ENCODE measurements at places on chromosomes 6 and 20.
A peak's percentile ranks its signal among the peaks of the same experiment; 100 is the strongest.

DNA sequence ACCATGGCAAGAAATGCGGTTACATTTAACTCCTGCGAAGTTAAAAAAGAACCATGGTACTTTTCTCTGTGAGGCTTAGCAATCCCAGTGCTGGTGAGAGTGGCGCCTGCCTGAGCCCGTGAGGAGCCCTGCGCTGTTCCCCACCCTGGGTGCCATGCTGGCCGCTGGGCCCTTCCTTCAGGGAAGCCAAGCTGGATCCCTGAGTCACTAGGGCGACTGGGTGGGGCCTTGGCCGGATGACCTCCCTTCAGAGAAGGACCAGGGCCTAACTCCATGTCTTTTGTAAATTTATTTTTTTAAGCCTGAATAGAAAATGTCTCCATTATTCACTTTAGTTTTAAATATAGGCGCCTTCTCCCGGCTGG is 209.1 kb downstream of the ERMARD start:
- peak; percentile 22 for DNase-seq

GRCh38 chr6:96058082-96058481 is 42.3 kb downstream of the FUT9 start:
- no peak for DNase-seq

GRCh38 chr6:36436466-36436865 is 6.2 kb downstream of the PXT1 start:
- DNase-seq: no peak

GRCh38 chr6:43679057-43679456 is 8.5 kb downstream of the MRPS18A start:
- DNase-seq: no peak

- no peak for DNase-seq
These were observed 12.3 kb downstream of the DYNLT2 start for GRCh38 chr6:169738976-169739529.

GRCh38 chr6:30962716-30963115 is 20.8 kb upstream of the MUC21 start:
- DNase-seq: no peak

GRCh38 chr20:62232770-62233645 is 5.3 kb upstream of the OSBPL2 start:
- DNase-seq: no peak

GRCh38 chr20:47306755-47307370 is 49.6 kb downstream of the ZMYND8 start:
- DNase-seq: no peak

DNA sequence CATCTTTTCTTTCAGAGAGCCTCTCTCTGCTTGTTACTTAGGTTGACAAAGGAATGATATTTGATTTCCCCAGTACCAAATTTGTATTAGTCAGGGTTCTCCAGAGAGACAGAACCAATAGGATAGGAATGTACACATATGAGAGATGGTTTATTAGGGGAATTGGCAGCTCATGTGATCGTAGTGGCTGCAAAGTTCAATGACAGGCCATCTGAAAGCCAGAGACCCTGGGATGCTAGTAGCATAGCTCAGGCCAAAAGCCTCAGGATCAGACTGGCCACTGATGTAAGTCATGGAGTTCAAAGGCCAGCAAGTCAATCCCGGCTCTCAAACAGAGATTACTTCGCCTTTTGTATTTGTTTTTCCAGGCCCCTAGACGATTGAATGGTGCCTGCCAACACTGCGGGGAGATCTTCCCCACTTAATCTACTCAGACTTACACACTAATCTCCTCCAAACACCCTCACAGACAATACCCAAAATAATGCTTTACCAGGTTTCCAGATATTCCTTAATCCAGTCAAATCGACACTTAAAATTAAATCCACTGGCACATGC is 215.5 kb downstream of the ALDH8A1 start:
- no peak for DNase-seq

GRCh38 chr20:59101961-59102360 is 59.4 kb upstream of the PRELID3B start:
- no peak for DNase-seq

DNA sequence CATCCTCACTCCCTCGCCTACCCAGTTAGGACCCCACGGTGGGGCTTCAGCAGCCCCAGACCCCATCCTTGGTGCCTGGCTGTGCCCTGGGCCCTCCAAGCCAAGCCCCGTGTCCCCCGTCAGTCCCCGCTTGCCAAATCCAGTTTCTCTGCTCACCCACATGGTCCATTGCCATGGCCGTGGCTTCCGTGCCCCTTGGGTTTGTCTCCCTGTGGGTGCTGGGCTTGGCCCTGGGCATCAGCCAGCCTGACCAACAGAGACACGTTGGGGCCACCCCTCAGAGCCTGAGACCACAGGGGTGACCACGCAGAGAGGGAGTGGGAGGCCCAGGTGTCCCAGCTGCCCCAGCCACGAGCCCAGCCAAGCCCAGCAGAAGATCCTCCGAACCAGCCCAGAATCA is 7.7 kb downstream of the SS18L1 start:
- no peak for DNase-seq

- no peak for DNase-seq
These were observed 18.2 kb upstream of the SASH1 start for GRCh38 chr6:148324297-148324985.

- DNase-seq: no peak
These were observed 118.4 kb upstream of the LAMP5 start for GRCh38 chr20:9395971-9396370.

DNA sequence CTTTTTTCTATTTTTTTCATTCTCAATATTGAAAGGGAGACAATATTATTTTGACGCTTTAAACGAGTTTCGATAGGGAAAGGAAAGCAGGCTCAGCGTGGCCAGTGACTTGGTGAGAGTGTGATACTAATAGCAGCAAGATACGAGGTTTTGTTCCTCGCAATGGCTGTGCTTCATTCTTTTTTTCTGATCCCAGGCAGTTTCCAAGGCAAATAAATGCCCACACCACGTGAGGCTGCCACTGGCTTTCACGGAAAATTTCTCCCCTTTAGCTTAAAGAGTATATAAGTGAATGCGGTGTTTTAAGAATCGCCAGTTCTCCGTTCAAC is 196.4 kb upstream of the ZNF184 start:
- no peak for DNase-seq

DNA sequence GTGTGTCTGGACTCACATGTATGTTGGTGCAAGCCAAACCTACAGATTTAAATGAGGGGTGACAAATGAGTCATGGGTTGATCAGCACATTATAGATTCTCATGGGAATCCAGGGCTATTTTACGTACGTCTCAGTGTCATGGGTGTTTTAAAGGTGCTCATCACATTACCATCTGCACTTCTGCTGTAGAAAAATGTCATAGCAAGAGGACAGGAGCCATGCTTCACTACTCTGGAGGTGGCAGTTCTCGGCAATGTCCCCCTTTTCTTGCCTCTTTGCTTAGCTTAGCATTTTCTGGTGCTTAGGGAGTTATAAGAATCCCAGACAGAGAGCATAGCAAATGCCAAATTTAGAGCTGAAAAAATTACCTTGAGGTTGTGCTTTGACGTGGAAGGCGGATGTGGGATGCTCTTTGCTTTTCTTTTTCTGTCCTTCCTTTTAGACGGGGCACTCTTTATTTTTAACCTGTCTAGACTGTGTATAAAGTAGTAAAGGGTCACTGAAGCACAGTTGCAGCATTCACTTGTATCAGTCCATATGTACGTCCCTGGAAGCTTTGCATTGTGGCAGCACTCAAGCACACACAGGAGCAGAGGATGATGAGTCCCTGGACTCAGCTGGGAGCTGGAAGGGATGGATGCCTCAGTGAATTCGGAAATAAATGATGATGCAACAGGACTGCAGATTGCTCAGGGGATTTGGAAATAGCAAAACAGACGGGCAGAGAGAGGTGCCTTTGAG is 139.7 kb downstream of the SYNDIG1 start:
- DNase-seq: no peak

DNA sequence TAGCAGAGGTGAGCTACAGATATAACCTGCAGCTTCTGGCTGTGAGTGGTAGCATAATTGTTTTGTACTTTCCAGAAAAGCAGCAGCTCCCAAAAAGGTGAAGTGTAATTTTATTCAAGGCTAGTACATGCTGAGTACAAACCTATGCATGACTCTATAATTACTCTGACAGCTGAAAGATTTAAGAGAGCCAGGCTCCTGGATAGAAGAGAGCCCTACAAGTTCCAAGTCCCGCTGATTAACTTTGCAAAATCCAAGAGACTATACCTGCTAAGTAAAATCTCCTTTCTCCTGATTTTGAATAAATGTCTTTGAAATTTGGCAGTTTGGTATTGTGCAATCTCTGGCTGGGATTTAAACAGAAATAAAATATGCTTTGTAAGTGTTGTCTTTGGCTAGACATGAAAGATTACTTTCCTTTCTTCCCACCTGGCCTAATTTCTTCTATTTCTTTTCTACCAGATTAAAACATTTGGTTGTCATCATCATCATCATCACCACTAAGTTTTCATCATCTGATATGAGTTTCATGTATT is 79.5 kb downstream of the CTNNBL1 start:
- no peak for DNase-seq

DNA sequence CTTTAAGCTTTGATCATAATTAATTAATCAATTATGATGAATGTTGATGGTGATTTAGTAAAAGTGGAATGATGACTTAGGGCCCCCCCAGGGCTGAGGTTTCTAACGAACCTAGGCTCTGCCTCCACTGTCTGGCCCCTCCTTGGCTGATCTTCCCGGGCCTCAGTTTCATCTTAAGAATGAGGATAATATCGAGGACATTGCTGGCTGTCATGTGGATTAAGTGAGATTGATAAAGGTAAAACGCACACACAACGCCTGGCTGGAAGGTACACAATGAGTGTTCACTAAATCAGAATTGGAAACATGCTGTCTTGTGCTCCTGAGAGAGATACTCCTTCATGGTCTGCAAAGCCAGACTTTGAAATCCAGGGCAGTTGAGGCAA is 5.3 kb upstream of the SULF2 start:
- DNase-seq: no peak

GRCh38 chr6:104459543-104459942 is 400.2 kb downstream of the HACE1 start:
- DNase-seq: no peak

GRCh38 chr20:61762886-61763739 is 302.6 kb downstream of the TAF4 start:
- DNase-seq: no peak

GRCh38 chr20:40335437-40335836 is 353.6 kb downstream of the MAFB start:
- DNase-seq: no peak

GRCh38 chr20:43590036-43590391 is 723 bp upstream of the IFT52 start:
- DNase-seq: peak; percentile 33

DNA sequence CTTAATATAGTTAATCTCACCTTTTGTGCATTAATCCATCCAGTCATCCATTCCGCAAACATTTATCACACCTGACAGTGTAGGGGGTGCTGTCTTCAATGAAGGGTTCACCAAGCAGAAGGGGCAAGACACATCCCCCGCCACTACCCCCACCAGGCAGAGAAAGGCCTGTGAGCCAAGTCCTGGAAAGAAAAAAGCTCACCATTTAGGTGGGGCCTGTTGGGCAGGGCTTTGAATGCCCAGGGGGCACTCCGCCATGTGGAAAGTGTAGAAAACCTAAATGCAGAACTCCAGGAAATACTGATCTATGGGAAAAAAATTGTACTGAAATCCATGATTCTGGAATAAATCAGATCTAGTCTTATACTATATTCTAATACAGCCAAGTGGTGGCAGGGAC is 4.8 kb upstream of the STX16 start:
- no peak for DNase-seq

DNA sequence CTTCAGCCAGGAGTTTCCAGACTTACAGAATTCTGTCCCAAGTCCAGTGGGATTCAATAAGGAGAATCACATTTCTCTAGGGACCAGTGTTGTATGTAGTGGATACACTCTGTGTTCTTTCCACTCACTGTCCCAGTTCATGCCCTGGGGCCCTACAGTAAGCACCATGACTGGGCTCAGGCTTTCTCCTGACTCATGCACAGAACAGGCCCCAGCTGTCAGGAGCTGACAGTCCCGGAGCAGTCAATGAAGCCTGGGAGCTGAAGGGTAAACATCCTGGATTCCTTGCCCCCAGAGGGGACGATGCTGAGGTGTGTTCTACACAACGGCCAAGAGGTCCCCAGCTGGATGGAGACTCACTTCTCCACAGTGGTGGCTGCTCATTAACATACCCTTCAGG is 40.2 kb upstream of the LRFN2 start:
- no peak for DNase-seq

- DNase-seq: no peak
These were observed 26.0 kb upstream of the RSPO3 start for GRCh38 chr6:127092466-127092865.

- DNase-seq: no peak
These were observed 88.4 kb downstream of the LAMP5 start for GRCh38 chr20:9602847-9603183.

DNA sequence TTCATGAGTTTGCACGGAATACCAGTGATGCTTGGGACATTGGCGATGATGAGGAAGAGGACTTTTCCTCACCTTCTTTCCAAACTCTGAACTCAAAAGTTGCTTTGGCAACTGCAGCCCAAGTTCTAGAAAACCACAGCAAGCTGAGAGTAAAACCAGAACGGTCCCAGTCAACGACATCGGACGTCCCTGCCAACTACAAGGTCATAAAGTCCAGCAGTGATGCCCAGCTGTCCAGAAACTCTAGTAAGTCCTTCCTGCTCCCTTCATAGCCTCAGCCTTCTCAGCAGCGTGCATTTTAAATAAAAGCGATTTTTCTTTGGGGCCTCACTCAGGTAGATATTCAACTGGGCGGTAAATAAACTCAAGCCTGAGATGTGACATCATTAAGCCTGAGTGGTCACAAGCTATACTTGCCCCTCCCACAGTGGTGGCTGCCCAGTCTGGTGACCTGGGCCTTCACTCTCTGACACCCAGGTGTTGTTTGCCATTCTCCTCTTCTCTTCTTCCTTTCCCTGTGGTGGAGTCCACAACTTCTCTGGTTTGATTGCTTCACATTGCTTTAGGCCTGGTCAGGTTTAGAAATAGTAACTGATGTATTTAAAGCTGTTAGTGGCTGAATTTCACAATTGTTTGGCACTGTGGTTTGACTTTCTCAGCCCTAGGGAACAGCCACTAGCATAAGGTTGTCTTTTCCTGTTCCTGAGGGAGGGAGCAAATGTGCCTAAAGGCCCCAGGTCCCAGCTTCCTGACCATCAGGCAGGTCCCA is 21.6 kb upstream of the TMEM217 start:
- DNase-seq: no peak

GRCh38 chr20:12058216-12058615 is 140.5 kb downstream of the BTBD3 start:
- no peak for DNase-seq

DNA sequence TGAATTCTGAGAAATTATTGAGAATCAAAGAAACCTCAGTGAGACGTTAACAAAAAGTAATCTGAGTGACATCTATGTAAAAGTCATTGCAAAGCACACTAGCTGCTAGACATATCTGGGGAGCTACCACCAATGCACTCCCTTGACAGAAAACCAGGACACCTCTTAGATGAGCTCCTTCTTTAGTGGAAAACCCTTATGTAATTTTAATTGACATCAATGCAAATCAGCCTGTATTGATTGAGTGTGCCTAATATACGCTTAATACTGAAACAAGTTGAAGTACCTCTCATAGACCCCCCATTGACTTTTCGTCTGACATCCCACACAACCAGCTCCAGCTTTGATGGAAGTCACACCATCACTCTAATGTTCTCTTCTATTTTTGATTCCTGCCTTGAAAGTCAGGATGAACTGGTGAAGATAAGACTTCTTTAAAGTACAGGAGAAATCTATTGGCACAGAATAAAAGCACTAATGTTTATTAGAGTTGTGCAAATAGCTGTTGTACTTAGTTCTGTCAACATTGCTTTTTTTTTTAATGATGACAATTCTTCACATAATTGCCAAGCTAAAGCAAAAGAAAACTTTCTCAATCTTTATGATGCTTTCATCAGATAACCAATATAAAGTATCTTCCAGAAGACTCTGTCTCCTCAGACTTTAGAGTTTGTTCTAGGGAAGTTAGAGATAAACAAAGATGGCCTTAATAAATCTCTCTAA is 98.0 kb upstream of the FAM8A1 start:
- DNase-seq: no peak
